ENCODE measurements at places on chromosomes 2 and 18.

GRCh38 chr2:163732727-163733126, 3.1 kb downstream of the FIGN start:
- DNase-seq = no peak

GRCh38 chr2:110152943-110153342, 37.3 kb upstream of the MALL start:
- DNase-seq = no peak

GRCh38 chr2:231673348-231673770, 35.0 kb upstream of the PTMA start:
- DNase-seq = no peak

- DNase-seq = no peak
These were observed 352.0 kb upstream of the SLC8A1 start for GRCh38 chr2:40803900-40804299.

DNA sequence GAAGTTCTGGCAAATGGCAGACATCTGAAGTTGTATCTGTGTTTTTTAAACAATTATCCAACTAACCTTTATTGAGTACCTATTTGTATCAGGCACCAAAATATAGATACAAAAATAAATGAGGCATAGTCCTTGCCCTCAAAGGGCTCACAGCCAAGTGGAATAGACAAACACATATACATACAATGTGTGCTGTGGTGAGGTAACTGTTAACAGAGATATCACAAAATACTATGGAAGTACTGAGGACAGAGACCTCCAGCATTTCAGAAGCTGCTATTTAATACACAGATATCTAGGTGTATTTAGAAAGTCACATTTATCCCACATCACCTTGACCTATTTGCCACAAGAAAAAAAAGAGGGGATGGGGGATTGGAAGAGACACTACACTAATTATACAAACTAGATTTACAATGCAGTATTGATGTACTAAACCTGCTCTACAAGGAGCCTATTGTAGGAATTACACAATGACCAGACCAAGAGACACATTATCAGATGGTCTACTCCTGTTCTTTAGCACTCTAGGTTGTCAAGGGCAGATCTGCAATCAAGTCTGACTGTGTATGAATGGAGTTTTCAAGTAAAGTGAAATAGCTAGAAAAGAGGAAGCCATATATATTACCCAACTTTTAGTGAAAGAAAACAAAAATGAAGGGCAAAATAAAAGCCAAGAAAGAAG, 62.2 kb downstream of the SPIRE1 start:
- DNase-seq = no peak

GRCh38 chr2:236871500-236872001, 214.1 kb upstream of the COPS8 start:
- peak; percentile 54 for DNase-seq

- DNase-seq = no peak
These were observed 909.2 kb upstream of the FANCL start for GRCh38 chr2:59150217-59150849.

DNA sequence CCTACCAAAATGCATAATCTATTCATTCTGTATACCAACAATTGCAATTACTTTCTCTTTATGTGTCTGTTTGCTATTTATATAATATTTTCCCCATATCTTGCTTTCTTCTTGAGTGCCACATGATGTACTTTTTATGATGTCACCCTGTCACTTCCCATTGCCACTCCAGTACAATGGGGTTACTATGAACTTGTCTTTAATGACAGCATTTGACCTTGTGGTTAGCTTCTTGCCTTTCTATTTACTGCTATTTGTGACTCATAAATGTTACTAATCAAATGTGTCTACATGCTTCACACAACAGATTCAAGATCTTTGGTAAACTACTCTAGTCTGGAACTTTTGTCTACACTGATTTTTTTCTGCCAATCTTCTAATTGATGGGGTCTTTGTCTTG, 486.3 kb downstream of the NR4A2 start:
- no peak for DNase-seq

- no peak for DNase-seq
These were observed 31.2 kb downstream of the ARHGAP25 start for GRCh38 chr2:68765739-68766375.

DNA sequence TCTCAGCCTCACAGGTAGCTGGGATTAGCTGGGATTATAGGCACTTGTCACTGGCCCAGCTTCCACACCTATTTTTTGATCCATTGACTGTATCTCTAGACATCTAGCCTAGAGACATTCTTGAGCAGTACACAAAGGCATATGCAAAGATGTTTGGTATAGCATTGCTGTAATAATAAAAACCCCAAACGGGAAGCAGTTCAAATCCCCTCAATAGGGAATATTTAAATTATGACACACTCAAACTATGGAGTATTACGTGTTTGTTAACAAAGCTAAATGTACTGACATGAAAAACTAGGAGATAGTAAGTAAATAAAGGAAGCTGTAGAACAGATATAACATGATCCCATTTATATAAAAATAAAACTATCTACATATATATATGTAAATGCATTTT, 27.7 kb downstream of the DOK1 start:
- no peak for DNase-seq

GRCh38 chr18:5253910-5254309, 41.6 kb downstream of the ZBTB14 start:
- no peak for DNase-seq

DNA sequence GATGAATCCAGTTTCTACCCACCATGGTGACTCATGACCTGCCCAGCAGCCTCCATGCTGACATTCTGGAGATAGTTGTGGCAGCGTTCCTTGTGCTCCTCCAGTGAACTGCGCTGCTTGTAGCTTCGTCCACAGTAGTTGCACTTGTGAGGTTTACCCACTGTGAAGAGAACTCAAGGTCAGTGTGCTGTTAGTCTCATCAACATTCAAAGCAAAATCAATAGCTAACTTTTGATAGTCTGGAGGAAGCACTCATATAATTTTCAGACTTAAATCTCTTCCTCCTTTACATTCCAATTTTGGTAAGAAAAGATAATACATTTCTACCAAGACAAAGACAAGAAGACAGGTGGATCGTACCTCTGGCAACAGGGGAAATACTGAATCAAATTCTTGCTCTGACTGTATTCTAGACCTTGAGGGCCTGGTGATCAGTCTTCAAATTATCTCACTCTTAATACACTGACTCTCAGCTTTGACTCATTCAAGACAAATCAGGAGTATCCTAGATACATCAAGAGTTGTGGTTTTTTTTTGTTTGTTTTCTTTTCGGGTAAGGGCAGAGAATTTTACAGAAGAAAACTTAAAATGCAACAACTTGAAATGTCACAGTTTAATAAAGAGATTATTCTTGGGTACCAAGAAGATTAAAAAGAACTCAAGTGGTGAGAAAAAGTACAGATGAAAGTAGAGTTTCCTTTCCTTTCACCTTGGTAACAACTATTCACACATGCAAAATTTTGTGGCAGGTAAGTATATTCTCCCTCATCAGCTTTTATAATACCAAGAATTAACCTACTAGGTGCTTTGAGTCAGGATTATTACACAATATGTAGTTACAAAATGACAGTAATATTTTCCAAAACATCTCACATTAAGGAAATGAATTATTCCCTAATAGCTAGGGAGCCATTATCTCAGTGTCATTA, 129.2 kb downstream of the IKZF2 start:
- DNase-seq = no peak

DNA sequence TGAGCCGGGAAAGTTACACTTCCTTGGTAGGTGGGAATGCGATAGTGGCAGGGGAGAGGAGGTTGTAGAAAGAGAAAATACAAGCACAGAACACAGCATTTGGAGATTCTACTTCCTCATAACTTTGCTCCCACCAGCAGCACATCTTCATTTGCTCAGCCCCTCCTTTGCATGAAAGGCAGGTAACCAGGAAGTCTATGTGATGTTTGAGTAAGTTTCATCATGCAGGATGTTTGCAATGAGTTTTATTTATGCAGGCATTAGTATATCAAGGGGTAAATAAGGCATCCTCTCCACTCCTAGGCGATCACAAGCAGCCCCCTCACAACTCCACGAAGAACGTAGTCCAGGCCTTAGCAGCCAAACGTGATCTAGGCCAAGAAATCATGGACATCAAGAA, 5.0 kb downstream of the RNF152 start:
- no peak for DNase-seq

DNA sequence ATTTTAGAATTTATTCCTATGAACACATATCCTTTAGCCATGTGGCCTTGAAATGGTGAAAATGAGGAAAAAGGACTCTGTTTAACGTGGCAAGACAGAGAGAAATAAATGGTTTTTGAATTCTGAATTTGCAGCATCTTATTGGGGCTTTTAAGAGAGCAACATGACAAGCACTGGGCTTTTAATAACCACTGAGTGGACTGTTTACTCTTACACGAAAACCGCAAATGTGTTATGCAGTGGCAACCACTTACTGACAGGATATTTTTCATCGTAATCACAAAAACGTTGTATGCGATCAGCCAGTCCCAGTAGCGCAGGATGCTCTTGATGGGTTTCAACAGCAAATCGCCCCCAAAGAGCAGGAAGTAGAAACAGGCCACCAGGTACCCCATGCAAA, 226.6 kb downstream of the NAPG start:
- no peak for DNase-seq

GRCh38 chr2:8408560-8409460, 273.0 kb upstream of the ID2 start:
- no peak for DNase-seq

GRCh38 chr2:169001116-169001815, 29.9 kb downstream of the ABCB11 start:
- no peak for DNase-seq

GRCh38 chr2:135925571-135925970, 49.3 kb upstream of the MCM6 start:
- no peak for DNase-seq

DNA sequence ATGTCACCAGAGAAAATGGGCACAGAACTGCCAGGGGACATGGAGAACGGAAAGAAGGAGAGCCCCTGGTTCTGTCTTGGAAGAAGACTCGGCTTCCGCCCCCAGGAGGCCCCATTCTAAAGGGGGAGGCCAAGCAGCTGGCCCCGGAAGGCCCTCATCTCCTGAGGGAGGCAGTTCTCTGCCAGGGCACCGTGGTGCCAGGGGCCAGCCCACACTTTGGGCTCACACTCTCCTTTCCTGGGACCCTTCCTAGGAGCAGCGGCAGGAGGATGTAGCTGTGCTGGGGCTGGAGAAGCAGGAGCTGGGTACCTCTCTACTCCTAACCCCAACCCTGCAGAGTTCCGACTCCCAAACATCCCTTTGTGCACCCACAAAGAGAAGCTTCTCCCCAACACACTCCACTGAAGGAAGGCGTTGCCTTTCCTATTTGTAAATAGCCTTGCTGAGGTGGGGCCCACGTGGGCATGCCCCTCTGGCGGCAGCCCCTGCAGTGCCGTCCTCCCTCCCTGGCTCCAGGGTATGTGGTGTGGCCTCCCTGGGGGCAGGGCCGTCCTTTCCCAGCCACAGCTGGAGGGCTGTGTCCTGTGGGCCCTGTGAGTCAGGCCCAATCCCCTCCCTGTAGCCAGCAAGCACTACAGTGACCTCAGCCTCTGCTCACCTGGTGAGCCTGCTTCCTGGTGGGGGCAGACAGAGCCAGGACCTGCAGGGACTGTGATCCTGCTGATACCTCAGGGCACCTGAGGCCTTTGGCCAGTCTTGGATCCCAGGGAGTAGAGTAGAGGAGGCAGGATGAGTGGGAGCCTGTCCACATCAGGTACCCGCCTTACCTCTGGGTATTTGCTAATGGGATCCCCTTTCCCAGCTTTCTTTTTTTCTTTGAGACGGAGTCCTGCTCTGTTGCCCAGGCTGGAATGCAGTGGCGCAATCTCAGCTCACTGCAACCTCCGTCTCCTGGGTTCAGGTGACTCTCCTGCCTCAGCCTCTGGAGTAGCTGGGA, 26.6 kb downstream of the ZFP36L2 start:
- no peak for DNase-seq

DNA sequence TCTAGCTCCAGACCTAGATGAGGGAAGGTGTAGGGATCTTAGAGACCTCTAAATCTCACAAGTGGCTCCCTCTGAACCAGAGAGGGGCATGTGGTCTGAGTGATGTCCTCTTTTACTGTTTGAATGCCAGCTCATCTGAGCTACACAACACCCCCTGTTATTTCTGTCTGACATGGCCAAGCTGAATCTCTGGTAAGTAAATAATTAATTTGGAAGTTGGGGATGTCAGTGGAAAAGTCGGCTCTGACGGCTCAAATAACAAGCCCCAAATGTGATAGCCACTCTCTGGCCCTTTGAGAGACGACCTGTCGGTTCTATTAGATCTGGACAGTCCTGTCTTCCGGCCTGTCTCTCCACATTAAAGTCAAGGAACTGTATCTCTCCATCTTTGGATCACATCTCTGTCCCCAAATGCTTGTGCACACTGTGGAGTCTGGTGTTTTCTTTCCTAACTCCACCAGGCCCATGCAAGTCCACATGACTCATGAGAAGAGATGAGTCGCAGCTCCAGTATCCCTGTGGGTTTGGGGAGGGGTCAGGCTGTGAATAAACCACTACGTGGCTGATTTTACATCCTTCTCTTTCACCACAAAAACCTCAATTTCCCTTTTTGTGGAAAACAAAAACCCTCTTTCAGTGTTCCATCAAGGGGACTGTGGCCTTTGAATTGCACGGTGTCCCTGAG, 52.5 kb downstream of the SETBP1 start:
- DNase-seq = no peak

DNA sequence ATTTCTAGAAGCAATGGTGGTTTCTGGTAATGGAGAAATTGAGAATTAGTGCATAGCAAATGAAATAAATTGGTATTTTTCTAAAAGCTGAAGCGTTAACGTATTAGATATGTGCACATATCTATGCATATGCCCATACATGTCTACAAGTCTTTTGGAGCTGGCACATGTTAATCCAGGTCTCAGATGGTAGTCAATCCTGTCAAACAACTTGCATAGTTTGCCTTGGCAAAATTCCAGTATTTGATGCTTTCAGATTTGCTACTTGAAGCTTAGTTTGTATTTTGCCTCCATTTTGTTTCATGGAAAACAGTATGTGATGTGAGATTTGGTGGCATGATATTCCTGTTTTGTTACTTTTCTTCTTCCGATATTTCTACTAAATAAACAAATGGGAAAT, 304.6 kb downstream of the PARD3B start:
- no peak for DNase-seq

DNA sequence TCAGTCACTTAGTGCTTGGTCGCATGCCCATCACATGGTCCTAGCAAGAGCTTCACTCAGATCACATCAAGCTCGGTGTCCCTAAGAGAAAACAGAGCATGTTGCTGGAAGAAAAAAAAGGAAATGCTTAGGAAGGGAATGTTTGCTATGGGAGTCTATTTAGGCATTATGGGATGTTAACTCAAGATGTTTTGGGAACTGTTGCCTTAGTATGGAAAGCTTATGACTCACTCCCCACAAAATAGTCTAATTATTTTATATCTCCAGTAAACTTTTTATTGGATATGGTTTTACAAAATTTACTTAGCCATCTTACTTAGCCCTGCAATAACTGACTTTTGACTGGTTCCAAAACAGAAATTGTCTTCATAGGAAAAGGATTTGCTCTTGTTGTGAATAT, 439.5 kb upstream of the ZEB2 start:
- no peak for DNase-seq

- no peak for DNase-seq
These were observed 14.6 kb upstream of the DSG2 start for GRCh38 chr18:31483396-31483795.

DNA sequence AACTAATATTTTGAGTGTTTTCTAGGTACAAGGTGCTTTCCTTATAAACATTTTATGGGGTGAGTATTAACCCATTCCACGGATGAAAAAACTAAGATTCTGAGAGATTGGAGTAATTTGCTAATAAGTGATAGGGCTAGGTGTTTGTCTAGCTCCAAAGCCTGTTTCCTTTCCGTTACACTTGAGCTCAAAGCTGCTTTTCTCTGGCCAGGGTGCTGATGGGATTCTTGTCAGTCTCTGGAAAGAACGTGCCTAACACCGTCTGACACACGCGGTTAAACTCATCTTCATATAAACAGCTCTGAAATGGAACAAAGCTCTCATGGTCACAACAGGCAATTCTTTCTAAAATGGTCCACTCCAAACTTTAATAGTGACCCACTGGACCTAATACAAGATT, 2.0 kb upstream of the ANKRD29 start:
- no peak for DNase-seq
